ENCODE measurements at places on chromosomes 3 and 15. TPM values are rescaled to one million over a fixed set of nuclear protein-coding genes. Genes with fewer than 3 reads are reported as not detected.

DNA sequence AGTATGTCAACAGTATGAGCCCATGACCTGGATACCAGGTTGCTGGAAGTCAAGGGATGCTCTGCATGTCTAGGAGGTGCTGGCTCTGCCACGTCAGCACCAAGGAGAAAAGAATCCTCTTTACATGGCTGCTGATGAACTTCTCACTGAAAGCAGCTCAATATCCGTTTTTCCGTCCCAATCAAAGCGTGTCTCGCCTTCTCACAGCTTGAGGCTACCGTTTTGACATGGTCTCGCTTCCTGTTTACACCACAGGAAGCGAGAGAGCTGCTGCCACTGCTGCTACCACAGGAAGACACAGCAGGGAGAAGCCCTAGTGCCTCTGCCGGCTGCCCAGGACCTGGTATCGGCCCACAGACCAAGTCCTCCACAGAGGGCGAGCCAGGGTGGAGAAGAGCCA lies 27.3 kb downstream of the STARD5 start:
- DNase-seq: peak; percentile 94

GRCh38 chr3:27686642-27687041 lies 35.5 kb downstream of the EOMES start:
- no peak for DNase-seq

DNA sequence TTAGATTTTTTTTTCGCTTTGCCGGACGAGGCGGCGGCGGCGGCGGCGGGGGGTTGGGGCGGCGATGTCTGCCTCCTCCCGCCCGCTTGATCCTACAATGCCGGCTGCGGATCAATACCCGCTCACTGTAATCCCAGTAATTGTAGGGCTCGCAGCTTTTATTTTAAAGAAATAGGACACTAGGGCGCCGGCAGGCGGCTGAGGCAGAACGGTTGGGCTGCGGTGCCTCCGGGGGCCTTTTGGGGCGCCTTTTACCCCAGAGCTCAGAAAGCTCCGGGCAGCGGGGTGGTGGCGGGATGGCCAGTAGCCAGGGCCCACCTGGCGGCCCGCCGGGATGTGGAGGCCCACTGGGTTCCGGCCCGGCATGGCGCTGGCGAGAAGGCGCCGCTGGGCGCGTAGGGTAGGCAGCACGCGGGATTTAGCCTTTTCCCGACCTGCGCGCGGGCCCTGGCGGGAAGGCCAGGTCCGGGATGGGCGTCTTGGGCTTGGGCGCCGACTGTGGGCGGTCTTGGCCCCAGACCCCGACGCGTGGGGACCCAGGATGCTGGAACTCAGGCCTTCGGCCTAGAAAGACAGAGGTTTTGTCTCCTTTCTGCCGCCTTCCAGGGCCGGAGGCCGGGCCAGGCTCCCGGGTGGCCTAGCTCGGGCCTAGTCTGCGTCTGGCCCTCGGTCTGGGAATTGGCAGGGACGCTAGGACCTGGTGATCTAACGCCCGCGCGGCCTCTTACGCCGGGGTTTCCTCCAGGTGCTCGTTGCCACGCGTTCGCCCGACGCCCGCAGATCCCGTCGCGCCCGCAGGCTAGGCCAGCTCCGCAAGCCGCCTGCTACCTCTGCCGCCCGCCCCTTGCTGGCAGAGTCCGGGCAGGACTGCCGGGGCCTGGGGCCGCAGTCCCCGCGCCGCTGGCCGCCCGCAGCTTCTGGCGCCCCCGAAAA lies 15.5 kb upstream of the ONECUT1 start:
- DNase-seq: peak; percentile 74

DNA sequence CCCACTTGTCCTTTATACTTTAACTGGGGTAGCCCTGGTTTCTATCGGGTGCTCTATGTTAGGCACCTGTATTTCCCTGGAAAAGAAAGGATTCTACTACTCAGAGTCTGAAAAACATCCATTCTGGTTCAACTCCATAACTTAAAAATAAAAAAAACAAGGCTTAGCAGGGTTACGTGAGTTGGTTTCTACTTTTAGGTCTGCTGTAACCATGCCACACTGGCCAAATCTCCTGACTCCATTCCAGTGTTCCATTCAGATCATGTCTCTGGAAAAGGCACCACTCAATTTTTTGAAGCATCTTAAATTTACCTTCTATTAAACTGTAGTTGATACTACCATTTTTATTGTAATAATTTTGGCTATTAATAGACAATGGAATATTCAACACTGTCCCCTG lies 62.1 kb downstream of the CAPN3 start:
- no peak for DNase-seq

DNA sequence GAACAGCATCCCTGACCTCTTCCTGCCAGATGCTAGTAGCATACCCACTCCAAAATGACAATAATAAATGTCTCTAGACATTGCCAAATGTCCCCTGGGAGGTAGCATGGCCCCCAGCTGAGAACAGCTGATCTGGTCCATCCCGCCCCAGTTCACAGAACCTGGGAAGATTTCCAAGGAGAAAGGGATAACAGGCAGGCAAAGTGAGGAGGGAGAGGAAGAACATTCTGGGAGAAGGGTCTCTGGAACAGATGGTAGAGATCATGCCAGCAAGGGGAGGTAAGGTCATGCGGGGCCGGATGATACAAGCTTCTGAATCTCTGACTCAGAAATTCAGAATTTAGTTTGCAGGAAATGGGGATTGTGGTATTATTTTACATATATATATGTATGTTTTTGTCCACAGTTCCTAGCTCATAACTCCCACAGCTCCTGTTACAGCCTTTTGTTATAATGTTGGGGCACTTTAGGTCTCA lies 192.7 kb downstream of the SUCLG2 start:
- DNase-seq: no peak

DNA sequence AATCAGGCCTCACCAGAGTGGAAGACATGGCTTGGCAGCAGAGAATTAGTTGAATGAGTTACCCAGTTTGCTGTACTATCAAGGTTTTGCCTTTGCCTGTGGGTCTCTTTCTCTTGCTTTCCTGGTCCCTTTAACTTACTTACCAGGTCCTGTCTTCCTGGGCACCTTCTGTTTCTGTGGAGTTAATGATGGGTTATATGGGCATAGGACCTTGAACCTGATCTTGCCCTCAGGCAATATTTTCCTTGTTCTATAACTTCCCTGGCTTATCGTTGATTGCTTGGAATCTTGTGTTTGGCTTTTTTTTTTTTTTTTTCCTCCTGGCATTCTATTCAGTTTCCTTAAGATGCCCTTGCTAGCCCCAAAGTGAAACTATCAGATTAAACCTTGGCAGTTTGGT lies 106.8 kb downstream of the HHLA2 start:
- no peak for DNase-seq

DNA sequence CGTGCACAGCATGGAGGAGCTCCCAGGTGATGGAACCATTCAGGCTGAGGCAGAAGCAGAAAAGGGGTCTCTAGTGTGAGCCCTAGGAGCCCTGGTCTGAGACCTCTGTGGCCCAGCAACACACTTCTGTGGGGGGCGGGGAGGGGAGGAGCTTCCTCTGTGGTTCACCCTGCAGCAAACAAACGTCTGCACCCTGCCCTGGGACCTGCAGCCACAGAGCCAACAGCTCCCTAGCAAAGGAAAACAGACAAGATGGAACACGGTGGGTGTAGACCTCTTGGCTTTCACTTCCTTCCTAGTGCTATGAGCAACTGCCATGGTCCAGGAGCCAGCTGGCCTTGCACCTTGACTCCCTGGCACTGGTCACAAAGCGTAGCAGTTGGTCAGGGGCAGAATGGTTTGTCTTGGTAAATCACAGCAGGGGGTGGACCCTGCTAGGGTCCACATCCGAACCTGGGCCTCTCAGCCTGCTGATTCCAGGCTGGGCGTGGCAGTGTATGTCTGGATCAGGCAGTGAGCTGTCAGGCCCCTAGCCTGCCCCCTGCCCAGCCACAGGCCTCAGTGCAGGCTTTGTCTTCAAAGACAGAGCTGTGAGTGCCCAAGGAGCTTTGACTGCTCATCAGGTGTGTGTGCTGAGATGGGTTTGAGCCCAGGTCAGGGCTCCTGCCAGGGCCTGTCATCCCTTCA lies 6.7 kb downstream of the AMIGO3 start:
- no peak for DNase-seq

- DNase-seq: no peak
These were observed 18.5 kb downstream of the ATP8B4 start for GRCh38 chr15:50100486-50100885.

- no peak for DNase-seq
These were observed 100.0 kb downstream of the ZMAT3 start for GRCh38 chr3:178971614-178972013.

- peak; percentile 87 for DNase-seq
These were observed 16.1 kb downstream of the CD276 start for GRCh38 chr15:73700041-73700842.

DNA sequence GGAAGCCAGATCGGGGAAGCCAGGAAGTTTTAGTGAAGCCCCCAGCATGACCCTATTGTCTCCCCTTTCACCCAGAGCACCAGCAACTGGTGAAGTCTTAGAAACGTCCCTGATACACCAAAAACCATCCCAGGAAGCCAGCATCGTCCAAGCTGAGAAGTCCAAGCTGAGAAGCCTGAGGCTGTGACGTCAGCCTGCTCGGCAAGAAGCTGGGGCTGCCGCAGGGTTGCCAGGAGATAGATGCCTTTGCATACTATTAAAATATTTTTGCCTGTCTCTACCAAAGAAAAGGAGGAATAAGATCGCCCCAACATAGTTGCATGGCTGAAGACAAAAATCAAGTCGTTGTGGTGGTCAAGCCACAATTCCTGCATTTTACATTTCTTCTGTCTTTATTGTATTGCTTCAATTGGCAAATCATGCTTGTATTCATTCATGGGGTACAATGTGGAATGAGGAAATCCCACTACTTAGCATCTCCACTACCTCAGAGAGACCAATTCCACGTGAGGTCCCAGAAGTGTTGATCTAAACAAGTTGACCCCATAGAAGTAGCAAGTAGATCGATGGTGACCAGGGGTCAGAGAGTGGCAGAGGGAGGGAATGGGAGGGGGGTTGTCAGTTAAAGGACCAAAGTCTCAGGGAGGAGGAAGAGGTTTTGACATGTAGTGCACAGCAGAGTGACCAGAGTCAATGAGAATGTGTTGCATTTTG lies 19.6 kb upstream of the EMC3 start:
- DNase-seq: no peak

DNA sequence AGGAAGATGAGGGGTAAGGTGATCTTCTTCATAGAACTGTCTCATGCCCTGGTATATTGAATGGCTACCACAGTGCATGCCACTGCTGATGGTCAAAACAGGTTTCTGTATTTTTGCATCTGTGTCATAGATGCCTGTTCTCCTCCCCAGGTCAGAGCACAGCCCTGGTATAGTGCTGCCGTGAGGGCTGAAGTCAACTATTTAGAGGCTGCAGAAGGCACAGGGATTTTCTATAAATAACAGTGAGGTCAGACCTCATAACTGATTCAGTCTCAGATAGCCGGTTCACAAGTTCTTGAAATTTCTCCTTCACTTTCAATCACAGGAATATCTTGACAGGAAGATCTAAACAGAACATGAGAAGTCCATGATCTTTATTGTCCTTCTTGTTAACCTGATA lies 99.2 kb upstream of the NUDT16 start:
- DNase-seq: no peak

DNA sequence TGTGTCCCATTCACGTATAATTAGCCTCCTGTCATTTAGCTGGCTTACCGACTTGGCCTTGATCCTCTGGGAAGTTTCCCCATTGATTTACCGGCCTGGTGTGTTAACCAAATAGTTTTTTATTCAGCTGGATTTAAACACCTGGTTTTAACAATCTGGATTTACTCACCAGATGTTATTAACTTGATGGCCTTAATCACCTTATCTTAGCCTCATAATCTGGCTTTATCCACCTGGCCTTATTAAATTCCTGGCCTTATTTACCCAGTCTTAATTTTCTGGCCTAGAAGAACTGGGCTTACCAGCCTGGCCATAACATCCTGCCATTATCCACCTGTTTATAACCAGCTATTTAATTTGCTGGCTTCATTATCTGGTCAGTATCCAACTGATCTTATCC lies 89.9 kb downstream of the IL12A start:
- no peak for DNase-seq

- DNase-seq: no peak
These were observed 9.6 kb downstream of the PYDC2 start for GRCh38 chr3:191470545-191470944.

GRCh38 chr3:87082796-87083440 lies 92.0 kb upstream of the VGLL3 start:
- DNase-seq: no peak

- no peak for DNase-seq
These were observed 54.8 kb downstream of the NMD3 start for GRCh38 chr3:161275919-161276318.

DNA sequence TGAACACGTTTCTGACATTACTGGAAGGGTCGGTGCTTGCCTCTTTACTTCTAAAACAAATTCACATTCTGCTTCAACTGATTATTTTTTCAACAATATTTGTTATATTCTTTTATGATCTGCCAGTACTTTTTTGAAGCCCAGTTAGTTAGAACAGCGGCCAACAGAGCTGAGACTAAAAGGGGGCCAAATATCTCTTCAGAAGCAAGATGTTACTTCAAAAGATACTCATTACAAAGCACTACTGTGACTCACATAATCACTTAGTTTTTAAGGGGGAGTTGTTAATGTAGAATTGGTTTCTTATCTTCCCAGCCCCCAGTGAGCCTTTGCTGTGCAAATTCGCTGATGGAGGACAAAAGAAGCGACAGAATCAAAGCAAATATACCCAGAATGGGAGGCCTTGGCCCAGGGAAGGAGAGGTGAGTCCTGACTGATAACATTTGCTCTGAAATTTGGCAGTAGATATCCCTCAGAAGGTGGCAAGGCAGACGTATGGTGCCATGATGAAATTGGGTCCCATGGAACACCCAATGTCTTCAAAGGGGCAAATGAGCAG lies 587.8 kb downstream of the RBMS3 start:
- no peak for DNase-seq

GRCh38 chr3:39443530-39443929 lies 23.9 kb upstream of the MOBP start:
- DNase-seq: no peak

DNA sequence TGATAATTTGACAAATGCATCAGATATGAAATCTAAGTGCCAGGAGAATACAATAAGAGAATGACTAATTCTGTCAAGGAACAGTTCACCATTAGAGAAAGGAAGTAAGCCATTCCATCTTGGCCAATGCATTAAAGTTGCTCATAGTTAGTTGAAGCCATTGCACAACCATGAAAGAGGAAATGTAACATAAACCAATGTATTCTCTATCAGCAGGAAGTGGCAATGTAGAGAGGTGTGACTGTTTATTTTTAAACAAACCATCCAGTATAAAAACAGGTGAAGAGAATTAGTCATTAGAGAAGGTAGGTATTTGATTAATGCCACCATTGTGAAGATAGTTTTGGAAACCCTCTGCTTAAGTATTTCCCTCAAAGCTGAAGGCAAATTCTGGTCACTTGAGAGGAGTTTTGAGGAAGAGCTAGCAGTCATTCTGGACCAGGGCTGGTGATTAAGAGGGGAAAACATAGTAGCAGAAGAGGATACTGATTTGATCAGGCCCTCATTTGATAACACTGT lies 10.7 kb upstream of the ANXA2 start:
- DNase-seq: no peak

ANKRD34C gene
- polyA plus RNA-seq: not detected

SUCLG2 gene
- 31.5 TPM for polyA plus RNA-seq

KY gene
- not detected for polyA plus RNA-seq

CDCP1 gene
- 0.80 TPM for polyA plus RNA-seq

CPN2 gene
- 1.7 TPM for polyA plus RNA-seq

Data from spleen (tissue), 13 donors.